ENCODE measurements at places on chromosomes 12 and 14. TPM values are rescaled to one million over a fixed set of nuclear protein-coding genes. Genes with fewer than 3 reads are reported as not detected.

Gene TCHP
- total RNA-seq: 8.5 TPM

Gene LRP1-AS
- not detected for total RNA-seq

Gene C2CD5
- total RNA-seq: 13.8 TPM

Gene POTEG
- not detected for total RNA-seq

Gene TOGARAM1
- total RNA-seq: 16.6 TPM

Gene FBLN5
- 61.1 TPM for total RNA-seq

Gene SMCO2
- 0.22 TPM for total RNA-seq

Gene PKP2
- total RNA-seq: 3.7 TPM

Gene FAM181A
- total RNA-seq: not detected

Gene USP44
- 0.29 TPM for total RNA-seq

Gene RACGAP1
- total RNA-seq: 6.1 TPM

Gene POTEM
- total RNA-seq: not detected

Gene ANP32D
- total RNA-seq: not detected

Gene SERPINA5
- not detected for total RNA-seq

Gene SPIC
- total RNA-seq: not detected

Gene C12orf57
- total RNA-seq: 175 TPM

Gene CYP27B1
- total RNA-seq: 1.1 TPM

Gene SDR9C7
- not detected for total RNA-seq

Gene AP4S1
- total RNA-seq: 4.9 TPM

Gene KLHL33
- under 0.01 TPM for total RNA-seq

Gene SYNDIG1L
- total RNA-seq: not detected

Gene OR6C2
- not detected for total RNA-seq

Gene KRT85
- total RNA-seq: not detected

Gene SMCO3
- not detected for total RNA-seq

Gene GDF3
- not detected for total RNA-seq

Gene TCL1B
- total RNA-seq: not detected

Gene SOCS2
- total RNA-seq: 21.4 TPM

Gene CCDC196
- not detected for total RNA-seq

All from placental pericyte (primary cell).